ENCODE measurements at places on chromosomes 7 and 10.
A peak's percentile ranks its signal among the peaks of the same experiment; 100 is the strongest.

DNA sequence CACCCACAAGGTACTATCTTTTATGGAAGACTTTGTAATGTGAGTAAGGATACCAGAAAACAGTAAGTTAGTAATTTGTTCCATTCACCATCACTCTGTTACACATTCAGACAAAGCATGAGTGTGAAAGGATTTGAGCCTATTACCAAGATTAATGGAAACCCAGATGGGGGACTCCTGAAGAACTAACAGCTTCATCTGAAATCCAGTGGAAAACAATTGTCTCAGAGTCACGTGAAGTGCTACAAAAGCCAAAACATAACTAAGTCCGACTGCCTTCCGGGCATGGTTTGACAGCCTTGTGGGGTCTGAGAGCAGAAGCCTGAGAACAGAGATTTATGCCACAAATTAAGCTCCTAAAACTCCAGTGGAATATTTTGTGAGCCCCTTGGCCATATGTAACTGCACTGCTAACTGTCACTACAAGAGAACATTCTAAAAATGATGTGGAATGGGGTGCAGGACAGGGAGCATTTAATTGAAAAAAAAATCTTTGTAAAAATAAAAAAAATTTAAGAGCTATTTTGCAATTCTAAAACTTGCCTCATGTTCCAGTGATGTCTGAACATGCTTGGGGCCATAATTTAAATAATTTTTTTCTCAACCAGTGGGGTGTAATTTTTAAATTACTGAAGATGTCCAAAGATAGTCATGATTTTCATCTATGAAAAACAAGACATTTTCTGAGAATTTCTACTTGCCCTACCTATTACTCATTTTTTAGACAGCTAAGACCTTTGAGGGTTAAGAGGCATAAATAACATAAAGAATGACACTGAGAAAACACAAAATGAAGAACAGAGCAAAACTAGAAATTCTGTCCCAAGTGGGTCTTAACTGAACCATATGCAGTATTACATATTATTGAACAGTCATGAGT, 555.0 kb downstream of the INHBA start:
- no peaks in the 10 kb centered on the region for H3K4me1 ChIP-seq
- no peaks in the 10 kb centered on the region for H3K27me3 ChIP-seq
- H3K4me3 ChIP-seq: no peak overlapping the region
- no peak for DNase-seq
- H3K27ac ChIP-seq: no peak overlapping the region

GRCh38 chr7:121961089-121961867, 88.3 kb downstream of the PTPRZ1 start:
- no peaks in the 10 kb centered on the region for H3K27me3 ChIP-seq
- no peak overlapping the region for H3K4me3 ChIP-seq
- H3K4me1 ChIP-seq: no peaks in the 10 kb centered on the region
- H3K36me3 ChIP-seq: no peaks in the 10 kb centered on the region
- no peak for DNase-seq

DNA sequence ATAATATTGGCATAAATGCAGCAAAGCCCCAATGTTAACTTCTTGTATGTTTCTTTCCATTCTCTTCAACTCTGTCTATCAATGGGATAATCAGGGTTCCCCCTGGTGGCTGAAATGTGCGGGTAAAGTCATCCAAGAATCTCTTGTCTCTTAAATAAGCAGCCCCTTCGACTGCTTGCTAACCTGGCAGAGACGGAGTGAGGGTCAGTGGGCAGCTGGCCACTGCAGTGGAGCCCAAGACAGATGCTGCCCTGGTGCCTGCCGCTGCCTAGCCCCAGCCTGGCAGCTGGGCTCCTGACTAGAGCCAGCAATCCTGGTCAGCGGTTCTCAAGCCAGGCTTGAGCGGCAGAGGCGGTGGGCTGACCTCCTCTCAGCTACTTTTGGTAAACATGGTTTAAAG, 248.9 kb downstream of the COBL start:
- DNase-seq: peak; percentile 64
- no peaks in the 10 kb centered on the region for H3K27me3 ChIP-seq
- no peak overlapping the region for H3K27ac ChIP-seq

DNA sequence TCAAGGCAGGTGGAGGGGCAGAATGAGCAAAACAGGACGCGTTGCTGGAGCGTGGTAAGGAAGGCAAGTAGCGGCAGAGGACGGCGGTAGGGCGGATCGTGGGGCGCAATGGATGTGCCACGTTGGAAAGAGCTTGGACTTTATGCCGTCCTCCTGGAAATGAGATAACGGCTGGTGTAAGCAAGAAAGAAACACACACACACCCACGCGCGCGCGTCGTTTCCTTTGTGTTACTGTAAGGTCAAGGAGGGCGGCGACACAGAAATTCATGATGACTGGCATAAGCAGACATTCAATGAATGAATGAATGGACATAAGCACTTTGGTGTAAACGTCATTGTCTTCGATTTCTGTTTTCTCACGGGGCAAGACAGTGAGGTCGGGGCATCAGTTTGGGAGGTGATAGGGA, 683 bp upstream of the ENTPD7 start:
- H3K27me3 ChIP-seq: peaks cover 33% of the 10 kb centered on the region
- DNase-seq: peak; percentile 48
- peak overlapping the region; percentile 62 for H3K4me3 ChIP-seq
- H3K4me1 ChIP-seq: peaks cover 9% of the 10 kb centered on the region
- peak overlapping the region; percentile 26 for H3K27ac ChIP-seq

DNA sequence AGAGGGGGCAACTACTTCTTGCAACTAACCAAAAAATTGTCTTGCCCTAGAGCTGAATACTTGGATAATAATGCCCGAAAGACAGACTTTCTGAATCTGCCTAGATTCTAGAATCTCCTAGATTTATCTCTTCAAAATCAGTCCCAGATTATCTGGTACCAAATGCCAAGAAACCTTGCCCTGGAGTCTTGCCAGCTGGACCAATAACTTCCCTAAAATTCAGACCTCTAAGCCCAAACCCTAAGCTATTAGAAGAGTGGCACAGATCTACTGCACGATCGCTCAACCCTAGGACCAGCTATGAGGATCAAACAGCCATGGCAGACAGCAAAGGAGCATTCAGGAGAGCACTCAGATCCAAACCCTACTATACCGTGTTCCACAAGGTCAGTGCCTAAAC, 45.0 kb downstream of the ARMH3 start:
- H3K27me3 ChIP-seq: no peaks in the 10 kb centered on the region
- H3K27ac ChIP-seq: no peak overlapping the region
- no peaks in the 10 kb centered on the region for H3K4me1 ChIP-seq
- no peak overlapping the region for H3K4me3 ChIP-seq

- H3K36me3 ChIP-seq: no peaks in the 10 kb centered on the region
- H3K4me1 ChIP-seq: peaks cover 5% of the 10 kb centered on the region
- DNase-seq: no peak
- H3K27me3 ChIP-seq: no peaks in the 10 kb centered on the region
These were observed 103.2 kb downstream of the NRBF2 start for GRCh38 chr10:63236113-63236935.

DNA sequence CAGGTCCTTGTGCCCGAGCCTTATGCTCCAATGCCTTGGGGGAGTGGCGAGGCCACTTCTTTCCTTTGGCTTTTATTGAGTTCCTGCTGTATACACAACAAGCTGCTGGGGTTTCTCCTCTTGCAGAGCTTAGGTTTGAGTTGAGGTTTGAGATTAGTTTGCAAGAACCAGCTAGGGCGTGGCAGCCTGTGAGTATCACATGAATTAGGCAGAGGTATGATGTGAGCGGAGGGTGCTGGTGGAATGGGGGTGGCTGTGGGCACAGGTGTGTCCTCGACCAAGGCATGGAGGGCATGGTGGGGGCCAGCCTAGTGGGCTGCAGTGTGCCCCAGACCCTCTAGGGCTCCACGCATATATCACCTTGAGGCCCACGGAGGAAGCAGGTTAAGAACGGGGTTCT, 123.3 kb downstream of the DOCK1 start:
- H3K36me3 ChIP-seq: no peaks in the 10 kb centered on the region
- no peak overlapping the region for H3K27ac ChIP-seq
- no peaks in the 10 kb centered on the region for H3K27me3 ChIP-seq
- DNase-seq: no peak
- H3K4me3 ChIP-seq: no peak overlapping the region
- no peaks in the 10 kb centered on the region for H3K4me1 ChIP-seq

- no peak for DNase-seq
- H3K27ac ChIP-seq: no peak overlapping the region
- no peak overlapping the region for H3K4me3 ChIP-seq
- H3K36me3 ChIP-seq: no peaks in the 10 kb centered on the region
- no peaks in the 10 kb centered on the region for H3K4me1 ChIP-seq
These were observed 27.6 kb downstream of the SNX13 start for GRCh38 chr7:17912536-17913235.

DNA sequence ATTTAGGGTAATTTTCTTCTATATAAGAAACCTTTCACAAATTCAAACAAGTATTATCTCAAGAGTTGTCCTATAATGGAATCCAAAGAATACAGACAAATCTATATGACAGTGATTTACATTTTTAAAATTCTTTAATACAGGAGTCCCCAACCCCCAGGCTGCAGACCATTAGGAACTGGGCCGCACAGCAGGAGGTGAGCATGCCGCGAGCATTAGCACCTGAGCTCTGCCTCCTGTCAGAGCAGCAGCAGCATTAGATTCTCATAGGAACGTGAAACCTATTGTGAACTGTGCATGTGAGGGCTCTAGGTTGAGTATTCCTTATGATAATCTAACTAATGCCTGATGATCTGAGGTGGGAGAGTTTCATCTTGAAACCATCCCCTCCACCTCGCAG, 37.7 kb downstream of the SNX13 start:
- H3K36me3 ChIP-seq: peaks cover 3% of the 10 kb centered on the region
- no peaks in the 10 kb centered on the region for H3K4me1 ChIP-seq
- no peak overlapping the region for H3K4me3 ChIP-seq
- no peak overlapping the region for H3K27ac ChIP-seq

GRCh38 chr10:37275216-37275777, 149.9 kb downstream of the ANKRD30A start:
- no peaks in the 10 kb centered on the region for H3K4me1 ChIP-seq
- H3K27ac ChIP-seq: no peak overlapping the region
- no peaks in the 10 kb centered on the region for H3K27me3 ChIP-seq
- DNase-seq: no peak

GRCh38 chr7:88566162-88566729, 193.3 kb upstream of the ZNF804B start:
- H3K27ac ChIP-seq: no peak overlapping the region
- H3K36me3 ChIP-seq: no peaks in the 10 kb centered on the region
- no peak overlapping the region for H3K4me3 ChIP-seq

GRCh38 chr7:75996476-75996875, 2.1 kb upstream of the TMEM120A start:
- H3K4me1 ChIP-seq: peaks cover 12% of the 10 kb centered on the region
- DNase-seq: no peak
- no peak overlapping the region for H3K27ac ChIP-seq
- H3K4me3 ChIP-seq: no peak overlapping the region
- peaks cover 19% of the 10 kb centered on the region for H3K36me3 ChIP-seq

All from thymus (tissue), 14 donors.